ENCODE measurements at places on chromosomes 3 and 15.

DNA sequence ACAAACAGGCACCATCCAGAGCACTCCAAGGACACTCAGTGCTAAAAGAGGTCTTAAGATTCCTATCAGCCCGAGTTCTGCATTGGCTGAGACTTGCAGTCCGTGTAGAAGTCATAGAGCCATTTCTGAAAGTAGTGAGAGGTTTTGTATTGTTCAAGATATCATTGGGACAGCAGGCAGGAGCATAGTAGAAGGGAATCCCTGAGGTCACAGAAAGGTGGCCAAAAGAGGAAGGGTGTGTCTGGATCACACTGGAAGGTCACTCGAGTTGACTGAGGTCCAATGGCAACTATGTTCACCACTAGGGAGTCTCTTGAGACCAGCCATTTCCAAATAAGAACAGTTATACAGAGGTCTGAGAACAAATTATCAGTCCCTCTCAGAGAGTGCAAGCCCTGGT, 468.3 kb downstream of the EPHB1 start:
- no peak for DNase-seq

DNA sequence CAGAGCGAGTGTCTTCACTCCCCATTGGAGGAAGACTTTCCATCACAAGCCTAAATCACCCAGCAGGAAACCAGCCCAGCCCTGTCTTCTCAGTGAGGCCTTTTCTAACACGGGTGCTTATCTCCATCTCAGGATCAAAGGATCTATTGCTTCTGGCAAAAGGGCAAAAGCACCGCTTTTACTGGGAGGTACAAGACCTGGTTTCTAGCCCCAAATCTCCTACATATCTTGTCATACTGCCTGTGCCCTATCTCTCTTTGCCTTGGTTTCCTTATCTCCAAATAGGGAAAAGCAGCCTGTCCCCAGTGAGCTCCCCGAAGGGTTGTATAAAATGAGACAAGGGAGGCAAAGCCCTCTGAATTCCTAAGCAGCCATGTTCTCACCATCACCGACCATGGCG, 5.2 kb downstream of the GLB1 start:
- DNase-seq, result no peak

DNA sequence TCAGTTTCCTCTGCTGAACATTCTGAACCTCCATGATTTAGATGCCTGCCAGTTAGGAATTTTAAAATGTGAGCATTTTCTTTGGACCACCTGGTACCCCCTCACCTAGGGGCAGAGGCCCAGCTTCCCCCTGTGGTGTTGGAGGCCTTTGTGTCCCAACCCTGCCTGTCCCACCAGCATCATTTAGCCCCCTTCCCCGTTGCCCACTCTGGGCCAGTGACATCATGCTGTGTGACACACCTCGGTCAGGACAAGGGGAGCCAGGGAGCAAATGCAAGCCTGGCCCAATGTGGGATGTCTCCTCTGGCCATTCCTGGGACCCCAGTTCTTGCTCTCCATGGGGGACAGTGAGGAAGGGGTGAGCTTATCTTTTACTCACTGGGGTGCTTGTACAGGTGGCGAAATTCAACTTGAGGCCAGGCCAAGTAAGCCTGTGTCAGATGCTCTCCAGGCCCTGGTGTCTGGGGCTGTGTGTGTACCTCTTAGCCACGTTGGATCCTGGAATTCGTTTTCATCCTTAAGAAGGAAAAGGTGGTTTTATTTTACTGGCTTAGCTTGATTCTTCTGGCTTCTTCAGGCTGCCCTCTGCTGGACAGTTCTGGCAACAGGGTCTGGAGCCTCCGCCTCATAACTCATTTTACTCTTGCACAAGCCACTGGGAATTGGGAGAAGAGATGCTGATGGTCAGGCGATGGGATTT, 49.7 kb upstream of the MYZAP start:
- DNase-seq, result peak; percentile 59

GRCh38 chr15:53208751-53209150, 418.6 kb upstream of the ONECUT1 start:
- no peak for DNase-seq

GRCh38 chr3:80649170-80649569, 881.4 kb upstream of the ROBO1 start:
- no peak for DNase-seq

DNA sequence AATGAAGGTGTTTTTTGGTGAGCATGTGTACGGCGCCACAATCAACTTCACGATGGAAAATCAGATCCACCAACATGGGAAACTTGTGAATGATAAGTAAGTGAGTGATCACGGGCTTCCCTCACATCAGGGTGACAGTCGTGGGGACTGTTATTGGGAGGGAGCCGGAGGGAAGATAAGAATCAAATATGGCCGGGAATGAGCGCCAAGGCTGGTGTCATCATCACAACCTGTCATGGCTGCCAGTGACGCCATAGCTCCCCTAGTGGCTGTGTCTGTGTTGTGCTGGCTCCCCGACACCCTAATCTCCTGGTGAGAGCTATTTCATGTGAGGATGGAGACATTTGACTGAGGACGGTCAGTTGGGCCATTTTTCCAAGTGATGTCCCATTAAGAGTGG, 168.5 kb downstream of the SV2B start:
- DNase-seq, result peak; percentile 29

DNA sequence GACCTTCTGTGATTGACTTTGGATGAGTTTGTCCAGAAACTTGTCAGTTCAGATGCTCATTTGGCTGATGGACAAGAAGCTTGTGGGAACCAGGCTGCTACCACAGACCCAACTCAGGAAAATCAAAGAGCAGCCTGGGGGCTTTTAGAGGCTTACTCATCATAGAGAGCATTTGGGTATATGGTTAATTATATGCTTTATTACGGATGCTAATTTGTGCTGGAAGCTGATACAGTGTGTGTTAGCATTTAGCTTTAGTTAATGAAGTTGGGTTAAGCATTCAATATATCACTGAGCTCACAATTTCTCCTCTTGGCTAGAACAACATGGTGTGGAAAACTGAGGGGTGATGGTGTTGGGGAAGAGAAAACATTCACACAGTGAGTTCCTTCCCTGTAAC, 664.2 kb upstream of the CFAP20DC start:
- no peak for DNase-seq

GRCh38 chr3:112874725-112875124, 28.1 kb upstream of the CD200R1L start:
- DNase-seq, result no peak

- no peak for DNase-seq
Measured at GRCh38 chr3:48440590-48440958, 517 bp downstream of the TMA7 start.

GRCh38 chr15:64010719-64011118, 35.6 kb downstream of the DAPK2 start:
- peak; percentile 71 for DNase-seq

DNA sequence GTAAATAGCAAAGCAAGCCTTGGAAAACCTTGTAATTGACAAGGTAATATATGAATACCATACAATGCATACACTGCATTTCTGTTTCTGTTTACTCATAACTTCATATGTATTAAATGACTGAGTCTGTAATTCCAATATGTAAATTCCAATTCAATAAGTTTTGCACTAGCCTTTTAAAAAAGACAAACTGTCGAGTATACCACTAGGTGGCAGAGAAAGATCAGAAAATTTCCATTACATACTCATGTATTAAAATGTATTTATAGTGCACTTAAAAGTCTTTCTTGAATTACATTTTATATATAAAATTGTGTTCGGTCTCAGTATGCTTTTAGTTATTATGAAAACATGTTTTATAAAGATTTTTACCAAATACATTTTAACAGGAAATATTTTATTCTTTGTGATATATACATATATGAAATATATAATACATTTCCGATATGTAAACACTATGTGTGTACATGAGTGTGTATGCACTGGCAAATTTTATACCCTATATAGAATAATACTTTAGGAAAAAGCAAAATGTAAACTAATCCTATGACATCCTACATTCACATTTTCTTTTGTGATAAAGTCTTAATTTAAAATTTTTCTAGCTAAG, 216.8 kb downstream of the VGLL3 start:
- DNase-seq, result no peak

DNA sequence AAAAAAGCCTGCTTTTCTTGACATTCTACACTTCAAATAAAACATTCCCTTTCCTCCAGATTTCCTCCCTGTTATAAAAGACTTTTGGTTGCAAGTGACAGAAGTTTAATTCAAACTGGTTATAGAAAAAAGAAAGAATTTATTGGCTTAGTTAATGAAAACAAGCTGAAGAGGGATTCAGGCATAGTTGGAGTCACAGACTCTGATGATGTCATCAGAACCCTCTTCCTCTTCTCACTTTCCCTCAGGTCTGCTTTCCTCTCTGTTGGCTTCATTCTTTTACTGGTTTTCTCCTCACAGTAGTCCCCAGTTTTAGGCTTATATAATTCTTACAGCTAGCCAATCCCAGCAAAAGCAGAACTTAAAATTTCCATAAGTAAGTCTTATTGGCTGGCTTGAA, 32.0 kb upstream of the MBNL1 start:
- DNase-seq, result no peak

DNA sequence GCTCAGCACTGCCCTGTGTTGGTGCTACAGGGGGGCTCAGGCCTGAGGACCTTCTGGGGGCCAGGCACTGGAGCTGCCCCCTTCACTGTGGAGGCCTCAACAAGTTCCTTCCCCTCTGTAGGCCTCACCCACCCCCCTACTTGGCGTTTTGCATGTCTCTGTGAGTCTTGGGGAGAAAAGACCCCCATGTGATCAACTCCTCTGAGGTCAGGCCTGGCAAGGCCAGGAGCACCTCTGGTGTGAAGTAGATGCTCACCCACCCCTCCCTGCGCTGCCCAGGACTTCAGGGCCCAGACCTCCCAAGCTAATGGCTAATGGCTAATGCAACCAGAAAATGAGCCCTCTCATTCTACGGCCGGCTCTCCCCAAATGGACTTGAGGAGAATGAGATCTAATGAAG, 34.2 kb upstream of the CHRNB4 start:
- DNase-seq, result no peak

DNA sequence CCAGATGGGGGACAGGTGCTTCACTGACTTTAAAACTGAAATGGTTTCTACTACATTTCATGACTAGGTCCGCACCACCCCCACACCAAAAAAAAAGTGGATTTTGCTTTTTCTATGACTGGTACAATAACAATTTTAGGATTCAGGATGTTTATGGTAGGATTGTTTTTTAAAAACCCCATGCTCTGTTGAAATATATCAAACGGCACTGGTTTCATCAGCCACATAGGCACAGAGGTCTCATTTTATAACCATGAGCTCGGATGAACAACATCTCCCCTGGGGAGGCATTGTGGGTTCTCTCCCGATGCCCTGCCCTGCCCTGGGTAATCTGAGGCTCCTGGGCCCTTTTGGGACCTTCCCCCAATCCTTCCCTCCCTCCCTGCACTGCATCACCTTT, 202.7 kb upstream of the KBTBD8 start:
- DNase-seq, result no peak

GRCh38 chr15:29668120-29668602, 154.1 kb downstream of the TJP1 start:
- DNase-seq, result peak; percentile 18

GRCh38 chr15:31306426-31307269, 20.0 kb upstream of the KLF13 start:
- DNase-seq, result no peak

- no peak for DNase-seq
Measured at GRCh38 chr3:162022911-162023310, 526.3 kb downstream of the OTOL1 start.

- DNase-seq, result no peak
Measured at GRCh38 chr3:127391436-127392155, 103.8 kb upstream of the PRR20G start.

GRCh38 chr3:73136941-73137340, 75.5 kb downstream of the EBLN2 start:
- DNase-seq, result no peak

- no peak for DNase-seq
Measured at GRCh38 chr15:99138491-99138982, 33.7 kb downstream of the SYNM start.

- DNase-seq, result no peak
Measured at GRCh38 chr3:128874481-128875180, 4.8 kb upstream of the ACAD9 start.

GRCh38 chr3:85159376-85159775, 200.6 kb downstream of the CADM2 start:
- no peak for DNase-seq

DNA sequence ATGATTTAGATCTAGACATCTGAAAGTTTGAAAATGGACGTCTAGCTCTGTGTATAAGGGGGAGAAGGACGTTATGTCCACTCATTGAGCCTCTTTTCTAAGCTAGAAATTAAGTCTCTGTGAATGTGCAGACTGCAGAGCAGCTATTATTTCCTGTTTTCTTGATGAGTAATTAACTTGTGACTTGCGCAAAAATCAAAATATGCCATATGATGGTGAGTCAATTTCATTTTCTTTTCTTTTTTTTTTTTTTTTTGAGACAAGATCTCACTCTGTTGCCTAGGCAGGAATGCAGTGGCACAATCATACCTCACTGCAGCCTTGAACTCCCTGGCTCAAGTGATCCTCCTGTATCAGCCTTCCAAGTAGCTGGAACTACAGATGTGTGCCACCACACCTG, 14.1 kb downstream of the LACTB start:
- no peak for DNase-seq

DNA sequence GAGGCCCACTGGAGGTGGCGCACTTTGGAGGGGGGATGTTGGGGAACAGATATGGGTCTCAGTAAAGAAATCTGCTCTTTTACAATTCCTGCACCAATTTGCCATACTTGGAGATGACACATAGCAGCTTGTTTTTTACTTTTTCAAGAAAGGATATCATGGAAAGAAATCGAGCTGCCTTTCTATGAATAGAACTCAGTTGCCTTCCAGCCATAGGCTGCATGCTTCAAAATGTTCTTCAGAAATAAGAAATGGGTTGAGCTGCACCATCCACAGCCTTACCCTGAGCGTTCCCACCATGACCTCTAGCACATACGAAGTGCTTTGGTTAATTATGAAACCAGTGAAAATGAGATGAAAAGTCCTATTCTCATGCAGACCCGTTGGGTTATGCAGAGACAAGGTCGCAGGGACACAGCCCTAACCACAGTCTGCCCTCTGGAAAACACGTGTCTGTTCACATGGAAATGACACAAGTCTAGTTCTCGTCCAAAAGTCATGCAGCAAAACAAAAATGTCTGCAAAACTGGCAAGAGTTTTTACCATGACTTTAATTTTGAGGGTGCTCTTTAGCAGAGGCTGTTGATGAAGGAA, 36.3 kb downstream of the NGRN start:
- DNase-seq, result no peak

DNA sequence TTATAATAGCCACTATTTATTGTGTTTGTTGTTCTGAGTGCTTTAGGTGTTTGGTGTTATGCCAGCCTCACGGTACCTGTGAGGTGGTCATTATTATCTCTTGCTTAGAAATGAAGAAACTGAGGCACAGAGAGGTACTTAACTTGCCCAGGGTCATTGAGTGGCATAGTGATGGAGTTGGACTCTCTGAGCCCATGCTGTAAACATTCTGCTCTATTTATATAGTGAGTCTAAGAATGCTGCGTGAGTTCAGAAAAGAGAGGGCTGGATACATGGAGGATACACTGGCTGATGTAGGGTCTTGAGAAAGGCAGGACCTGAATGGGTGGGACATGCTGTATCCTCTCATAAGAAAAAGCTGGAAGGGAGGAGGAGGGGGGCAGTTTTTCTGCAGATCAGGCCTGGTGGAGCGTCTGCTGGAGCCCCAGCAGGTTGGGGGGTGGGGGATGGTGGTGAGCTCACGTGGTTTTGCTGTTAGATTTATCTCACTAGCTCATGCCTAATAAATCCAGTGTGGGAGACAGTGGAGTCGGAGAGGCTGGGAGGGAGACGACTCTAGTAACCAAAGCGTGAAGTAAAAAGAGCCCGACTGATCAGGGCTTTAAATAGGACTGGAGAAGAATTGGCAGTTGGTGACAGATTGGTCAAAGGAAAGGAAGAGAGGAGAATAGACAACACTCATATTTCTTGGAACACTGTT, 16.0 kb downstream of the MED12L start:
- no peak for DNase-seq

GRCh38 chr3:106183762-106184391, 315.1 kb upstream of the CBLB start:
- DNase-seq, result no peak

Data from stimulated activated CD4-positive, alpha-beta T cell treated with anti-CD3 and anti-CD28 coated beads, Interleukin-2, amount 100 ng/mL, for 24 hours (primary cell).